Brain microvascular endothelial cell (primary cell): ENCODE measurements at places on chromosomes 12 and 14.

DNA sequence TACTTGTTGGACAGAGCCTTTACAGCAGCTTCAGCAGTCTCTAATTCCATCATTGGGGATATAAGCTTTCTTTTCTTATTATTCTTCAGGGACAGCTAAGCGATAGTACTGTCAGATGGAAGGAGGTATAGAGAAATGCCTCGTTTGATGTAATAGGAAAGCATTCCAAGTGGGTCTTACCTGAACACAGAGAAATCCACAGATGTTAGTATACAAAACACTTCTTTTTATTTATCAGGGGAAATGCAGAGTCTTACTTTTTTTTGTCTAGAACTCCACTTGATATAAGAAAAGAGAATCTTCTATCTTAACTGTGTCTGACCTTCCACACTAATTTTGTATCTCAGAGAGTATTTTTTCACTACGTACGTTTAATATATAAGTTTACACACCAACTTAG is 1.9 kb downstream of the SYT1 start:
- DNase-seq: no peak

- no peak for DNase-seq
These were observed 695.3 kb downstream of the DIO2 start for GRCh38 chr14:79516009-79516408.

DNA sequence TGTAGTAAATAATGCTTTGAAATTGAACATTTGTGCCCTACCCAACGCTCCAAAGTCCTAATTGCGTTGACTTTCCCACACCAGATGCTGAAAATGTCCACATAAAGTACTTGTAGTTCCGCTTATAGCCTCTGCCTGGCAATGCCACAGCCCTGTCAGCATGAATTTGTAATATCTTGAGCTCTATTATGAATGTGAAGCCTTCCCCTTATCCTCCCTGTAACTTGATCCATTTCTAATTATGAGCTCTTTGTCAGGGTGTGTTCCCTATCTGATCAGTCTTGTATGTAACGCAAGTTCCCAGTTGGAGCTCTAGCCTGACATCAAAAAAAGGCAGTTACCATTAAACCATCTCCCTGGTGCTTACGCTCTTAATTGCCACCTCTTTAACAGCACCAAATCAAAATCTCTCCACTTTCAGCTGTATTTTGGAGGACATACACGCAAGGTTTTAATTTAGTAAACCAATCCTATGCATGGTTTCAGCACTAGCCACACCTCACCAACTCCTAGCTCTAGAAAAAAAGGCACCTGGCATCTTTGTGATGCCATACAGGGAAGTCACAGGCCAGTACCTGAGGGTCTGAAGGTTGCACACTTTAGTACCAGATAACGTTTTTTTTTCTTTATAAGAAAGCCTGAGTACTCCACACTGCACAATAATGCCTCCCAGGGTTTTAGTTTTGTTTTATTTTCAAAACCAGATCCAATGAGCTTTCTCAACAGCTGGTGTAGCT is 69.3 kb downstream of the EEA1 start:
- DNase-seq: no peak

DNA sequence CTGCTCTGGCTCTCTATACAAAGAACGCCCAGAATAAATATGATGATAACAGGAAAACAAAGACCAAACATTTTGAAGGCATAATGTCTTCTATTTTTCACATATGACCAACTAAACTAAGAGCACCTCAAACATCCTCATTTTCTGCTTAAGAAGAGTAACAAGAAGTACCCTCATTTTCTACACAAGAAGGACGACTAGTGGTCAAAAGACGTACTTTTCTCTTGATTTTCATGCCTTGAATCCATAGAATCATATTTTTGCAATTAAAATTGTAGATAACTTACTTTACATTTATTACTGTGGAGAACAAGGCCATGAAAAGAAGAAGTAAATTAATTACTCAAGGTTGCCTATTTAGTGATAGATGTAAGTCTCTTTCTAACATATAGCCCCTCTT is 358.6 kb downstream of the DUSP6 start:
- DNase-seq: peak; percentile 24

DNA sequence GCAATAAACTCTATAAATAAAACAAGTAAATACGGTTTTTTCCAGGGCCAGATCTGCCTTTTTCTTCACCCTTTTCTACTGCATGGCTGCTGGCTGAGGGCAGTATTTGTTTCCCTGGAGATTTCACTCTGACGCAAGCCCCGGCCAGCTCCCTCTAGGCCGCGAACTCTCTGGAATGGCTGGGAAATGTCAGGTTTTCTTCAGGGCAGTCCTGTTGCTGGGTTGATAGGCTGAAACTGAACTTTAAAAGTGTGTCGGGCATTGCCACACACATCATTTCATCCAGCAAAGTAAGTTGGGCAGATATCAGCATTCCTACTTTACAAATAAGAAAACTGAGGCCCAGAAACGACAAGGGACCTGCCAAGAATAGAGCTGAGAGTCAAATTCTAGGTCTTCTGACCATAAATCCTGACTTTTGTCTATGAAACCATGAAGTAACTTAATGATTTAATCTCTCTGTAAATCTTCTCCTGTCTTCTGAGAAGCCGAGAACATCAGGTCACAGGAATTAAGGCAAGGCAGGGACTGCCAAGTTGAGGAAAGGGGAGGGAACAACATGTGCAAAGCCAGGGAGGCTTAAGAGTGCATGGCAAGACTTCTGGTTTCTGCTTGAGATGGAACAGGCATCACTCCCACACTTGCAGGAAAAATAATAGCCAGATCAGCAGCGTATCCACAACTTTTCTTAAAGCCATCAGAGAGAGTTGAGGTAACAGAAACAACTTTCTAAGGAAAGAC is 205.0 kb upstream of the CCDC196 start:
- no peak for DNase-seq

DNA sequence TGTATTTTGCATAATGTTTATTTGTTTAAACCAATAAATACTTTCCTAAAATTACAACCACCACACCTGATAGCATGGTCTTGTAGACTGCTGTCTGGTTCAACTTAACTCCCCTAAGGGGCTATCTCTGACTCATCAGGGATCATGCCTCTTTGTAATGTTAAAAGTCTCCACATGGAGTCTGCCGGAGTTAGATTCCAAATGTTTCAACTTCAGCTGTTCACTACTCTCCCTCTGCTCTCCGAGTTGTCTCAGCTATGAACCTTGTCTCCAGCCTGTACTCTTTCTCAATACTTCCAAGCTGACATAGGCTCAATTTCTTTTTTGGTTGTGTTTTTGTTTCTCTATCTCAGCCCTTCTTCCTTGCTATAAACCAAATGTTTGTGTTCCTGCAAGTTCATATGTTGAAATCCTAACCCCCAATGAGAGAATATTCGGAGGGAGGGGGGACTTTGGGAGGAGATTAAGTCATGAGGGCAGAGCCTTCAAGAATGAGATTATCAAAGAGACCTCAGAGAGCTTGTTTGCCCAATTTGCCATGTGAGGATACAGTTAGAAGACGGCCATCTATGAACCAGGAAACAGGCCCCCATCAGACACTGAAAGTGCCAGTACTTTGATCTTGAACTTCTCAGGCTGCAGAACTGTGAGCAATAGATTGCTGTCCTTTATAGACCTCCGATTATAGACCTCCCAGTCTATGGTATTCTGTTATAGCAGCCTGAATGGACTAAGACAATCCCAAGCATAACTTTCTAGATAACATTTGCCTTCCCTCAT is 858.2 kb downstream of the VRK1 start:
- DNase-seq: no peak

GRCh38 chr12:79514730-79515529 is 175.8 kb downstream of the PAWR start:
- DNase-seq: no peak

GRCh38 chr12:120761519-120761934 is 35.9 kb downstream of the ACADS start:
- DNase-seq: peak; percentile 95
